ENCODE measurements at places on chromosomes 2 and 18.

GRCh38 chr18:41396861-41397260 lies 558.2 kb upstream of the PIK3C3 start:
- no peak for DNase-seq

DNA sequence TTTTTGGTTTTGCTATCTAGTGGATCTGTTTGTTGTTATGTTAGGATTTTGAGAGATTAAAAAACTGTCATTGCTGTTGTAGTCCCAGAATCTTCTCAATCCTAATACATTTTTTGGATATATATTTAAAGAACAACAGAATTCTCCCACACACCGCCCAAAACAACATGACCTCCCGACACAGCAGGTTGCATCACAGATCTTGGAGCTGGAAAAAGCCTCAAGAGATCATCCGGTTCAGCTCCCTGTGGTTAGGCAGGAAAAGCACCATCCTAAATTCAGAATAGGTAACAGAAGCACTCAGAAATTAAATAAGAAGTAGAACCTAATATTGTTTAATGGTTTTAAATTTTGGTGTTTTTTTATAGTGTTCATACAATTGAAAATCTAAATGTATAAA lies 251.4 kb upstream of the STON1 start:
- DNase-seq = no peak

GRCh38 chr18:78996741-78997490 lies 17.3 kb downstream of the SALL3 start:
- DNase-seq = no peak

DNA sequence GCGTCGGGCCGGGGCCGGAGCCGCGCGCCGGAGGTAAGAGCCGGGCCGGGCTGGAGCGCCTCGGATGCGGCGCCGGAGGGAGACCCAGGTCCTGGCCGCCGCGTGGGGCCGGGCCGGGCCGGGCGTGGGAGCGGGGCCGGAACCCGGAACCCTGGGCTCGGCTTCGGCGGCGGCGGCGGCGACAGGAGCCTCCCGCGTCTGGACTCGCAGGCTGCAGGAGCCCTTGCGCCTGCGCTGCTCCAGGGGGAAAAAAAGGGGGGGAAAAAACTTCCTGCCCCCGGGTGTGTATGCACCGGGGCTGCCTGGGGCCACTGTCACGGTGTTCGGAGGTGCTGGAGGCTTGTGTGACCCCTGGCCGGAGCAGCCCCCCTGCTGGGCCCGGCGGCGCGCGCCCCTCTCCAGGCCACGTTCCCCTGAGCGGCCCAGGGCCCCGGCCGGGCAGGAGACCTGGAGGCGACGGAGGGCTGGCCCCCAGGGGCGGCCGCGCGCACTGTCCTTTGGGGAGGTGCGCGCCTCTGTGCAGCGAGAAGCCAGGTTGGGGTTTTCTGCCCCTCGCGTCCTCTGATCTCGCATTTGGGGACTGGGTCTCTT lies 864 bp downstream of the KLHL29 start:
- DNase-seq = no peak

- DNase-seq = no peak
Observed at GRCh38 chr2:48768669-48769068, 13.1 kb upstream of the LHCGR start.

- DNase-seq = no peak
Observed at GRCh38 chr18:46398625-46399024, 258.4 kb downstream of the LOXHD1 start.

GRCh38 chr2:48849770-48850169 lies 94.2 kb upstream of the LHCGR start:
- DNase-seq = no peak

GRCh38 chr2:27097341-27097740 lies 10.8 kb downstream of the KHK start:
- DNase-seq = no peak

GRCh38 chr2:171702781-171703556 lies 15.7 kb downstream of the DYNC1I2 start:
- no peak for DNase-seq

DNA sequence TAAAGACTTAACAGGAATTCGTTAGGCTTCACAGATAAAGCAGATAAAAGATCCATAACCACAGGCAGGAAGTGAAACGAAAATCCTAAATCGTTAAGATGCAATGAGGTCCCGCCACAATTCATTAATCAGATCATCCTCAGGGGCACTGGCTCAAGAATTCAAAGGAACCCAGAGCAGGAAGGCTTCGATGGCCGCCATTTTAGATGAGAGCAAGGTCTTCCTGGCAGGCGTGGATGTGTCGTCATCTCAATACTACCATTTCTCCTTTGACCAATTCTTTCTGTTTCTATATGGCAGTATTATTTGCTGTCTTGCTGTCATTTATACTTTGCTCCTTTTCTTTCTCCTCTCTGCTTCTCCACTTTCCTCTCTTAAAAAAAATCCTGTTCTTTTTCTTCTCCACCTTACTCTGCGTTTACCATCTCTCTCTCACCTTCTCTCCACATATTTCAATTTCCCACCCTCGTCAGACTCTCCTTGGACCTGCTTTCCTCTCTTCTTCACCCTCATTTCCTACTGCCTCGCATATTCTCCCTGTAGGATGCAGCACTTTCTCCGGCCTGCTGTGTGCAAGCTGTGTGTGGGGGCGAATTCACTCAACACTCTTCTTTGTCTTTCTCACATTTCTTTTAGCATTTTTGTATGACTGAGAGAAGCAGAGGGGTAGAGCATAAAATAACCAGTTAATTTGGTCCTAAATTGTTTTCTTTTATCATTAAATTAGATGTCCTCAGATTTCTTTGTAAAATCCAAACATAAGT lies 35.1 kb upstream of the LHCGR start:
- no peak for DNase-seq

DNA sequence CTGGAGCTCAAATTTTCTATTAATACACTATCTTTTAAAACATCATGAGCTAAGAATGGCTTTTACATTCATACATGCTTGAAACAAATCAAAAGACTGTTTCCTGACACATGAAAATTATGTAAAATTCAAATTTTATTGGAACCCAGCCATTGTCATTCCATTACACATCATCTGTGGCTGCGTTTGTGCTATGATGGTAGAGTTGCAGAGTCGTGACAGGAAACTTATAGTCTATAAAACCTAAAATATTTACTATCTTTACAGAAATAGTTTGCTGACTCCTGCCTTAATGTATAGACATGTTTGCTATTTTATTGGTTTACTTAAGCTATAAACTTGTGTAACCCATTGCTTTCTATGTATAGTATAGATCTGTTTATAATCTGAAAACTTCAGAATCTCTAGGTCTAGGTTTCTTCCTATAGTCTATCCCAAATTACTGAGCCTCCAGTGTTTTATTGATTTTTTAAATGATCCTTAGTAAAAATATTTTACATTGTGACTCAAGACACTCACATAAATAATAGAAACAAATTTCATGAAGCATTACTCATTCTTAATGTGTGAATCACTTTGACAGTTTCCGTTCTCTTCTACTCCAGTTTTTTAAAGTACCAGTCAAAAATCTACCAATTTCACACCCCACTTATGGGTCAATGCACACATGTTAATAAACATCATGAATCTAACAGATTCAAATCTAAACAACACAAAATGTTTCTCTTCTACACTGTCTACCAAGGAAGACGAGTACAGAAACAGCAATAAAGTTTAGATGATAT lies 26.4 kb upstream of the MRPL19 start:
- DNase-seq = no peak

DNA sequence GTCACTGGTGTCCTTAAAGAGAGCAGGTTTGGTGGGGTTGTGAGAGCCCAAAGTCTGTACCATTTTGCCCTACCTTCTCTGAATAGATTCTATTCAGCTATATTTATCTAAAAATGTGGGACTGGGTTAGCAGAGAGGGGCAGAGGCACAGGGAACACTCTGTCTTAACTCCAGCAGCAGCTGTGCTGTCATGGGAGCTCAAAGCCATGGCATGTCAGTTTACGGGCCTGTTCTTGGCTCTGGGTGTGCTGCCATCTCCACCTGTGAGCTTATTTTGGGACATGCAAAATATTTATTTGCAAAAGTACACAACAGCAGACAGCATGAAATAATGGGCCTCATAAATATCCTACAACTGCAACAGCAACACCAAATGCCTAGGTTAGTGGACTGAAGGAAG lies 129.6 kb upstream of the KCTD1 start:
- DNase-seq = no peak

GRCh38 chr2:156687715-156688114 lies 251.5 kb downstream of the GPD2 start:
- DNase-seq = no peak

GRCh38 chr18:11729556-11729955 lies 40.5 kb downstream of the GNAL start:
- no peak for DNase-seq

DNA sequence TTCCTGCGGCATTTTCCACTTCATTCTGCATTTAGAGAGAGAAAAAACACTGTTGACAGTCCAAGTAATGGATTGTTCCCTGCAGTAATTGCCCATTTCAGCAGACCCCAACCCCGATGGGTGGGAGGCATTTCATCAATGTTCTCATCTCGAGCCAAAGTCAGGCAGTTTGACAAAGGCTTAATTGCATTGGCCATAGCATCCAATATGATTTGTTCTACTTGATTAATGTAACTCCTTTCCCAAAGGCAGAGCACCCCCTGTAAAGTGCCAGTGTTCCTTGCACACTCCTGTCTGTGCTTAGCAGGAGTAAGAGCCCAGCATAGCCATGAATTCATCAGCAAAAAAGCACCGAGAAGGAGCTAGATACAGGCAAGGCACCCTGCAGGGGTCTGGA lies 174.4 kb downstream of the SEPTIN10 start:
- DNase-seq = no peak

DNA sequence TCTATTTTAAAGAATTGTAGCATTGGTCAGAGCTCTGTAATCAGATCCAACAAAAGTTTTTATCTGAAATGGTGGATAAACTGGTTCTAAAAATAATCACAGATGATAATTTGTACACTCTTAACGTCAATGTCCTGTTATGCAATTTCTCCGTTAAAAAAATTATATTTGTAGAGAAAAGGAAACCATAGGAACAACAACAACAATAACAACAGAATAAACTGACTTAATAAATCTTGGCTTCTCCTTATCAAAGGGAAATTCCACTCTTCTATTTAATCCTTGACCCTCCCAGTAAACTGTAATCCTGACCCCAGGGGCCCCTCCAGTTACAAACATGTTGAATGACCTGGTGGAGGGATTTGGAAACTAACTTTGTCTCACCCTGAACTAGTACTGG lies 78.6 kb upstream of the ZFP36L2 start:
- DNase-seq = no peak

- DNase-seq = no peak
Observed at GRCh38 chr2:217051416-217051815, 191.6 kb upstream of the TNP1 start.

DNA sequence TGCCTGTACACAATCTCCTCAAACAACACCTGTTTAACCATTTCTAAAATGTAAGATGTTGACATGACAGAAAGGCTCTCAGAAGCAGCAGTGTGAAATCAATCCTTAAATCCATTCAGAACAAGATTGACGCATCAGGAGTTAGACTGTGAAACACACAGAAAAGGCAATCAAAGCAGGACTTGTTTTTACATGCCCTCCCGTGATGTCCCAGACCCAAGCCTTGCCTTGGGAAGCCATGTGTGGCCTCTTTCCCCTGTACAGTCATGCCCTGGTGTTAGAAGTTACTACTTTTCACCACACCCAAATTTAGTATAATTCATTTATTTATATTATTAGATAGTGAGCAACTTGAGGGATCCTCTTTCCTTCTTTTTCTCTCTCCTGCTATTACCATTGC lies 115.7 kb downstream of the NCKAP5 start:
- no peak for DNase-seq

- DNase-seq = no peak
Observed at GRCh38 chr18:50143294-50143693, 51.7 kb downstream of the MYO5B start.

DNA sequence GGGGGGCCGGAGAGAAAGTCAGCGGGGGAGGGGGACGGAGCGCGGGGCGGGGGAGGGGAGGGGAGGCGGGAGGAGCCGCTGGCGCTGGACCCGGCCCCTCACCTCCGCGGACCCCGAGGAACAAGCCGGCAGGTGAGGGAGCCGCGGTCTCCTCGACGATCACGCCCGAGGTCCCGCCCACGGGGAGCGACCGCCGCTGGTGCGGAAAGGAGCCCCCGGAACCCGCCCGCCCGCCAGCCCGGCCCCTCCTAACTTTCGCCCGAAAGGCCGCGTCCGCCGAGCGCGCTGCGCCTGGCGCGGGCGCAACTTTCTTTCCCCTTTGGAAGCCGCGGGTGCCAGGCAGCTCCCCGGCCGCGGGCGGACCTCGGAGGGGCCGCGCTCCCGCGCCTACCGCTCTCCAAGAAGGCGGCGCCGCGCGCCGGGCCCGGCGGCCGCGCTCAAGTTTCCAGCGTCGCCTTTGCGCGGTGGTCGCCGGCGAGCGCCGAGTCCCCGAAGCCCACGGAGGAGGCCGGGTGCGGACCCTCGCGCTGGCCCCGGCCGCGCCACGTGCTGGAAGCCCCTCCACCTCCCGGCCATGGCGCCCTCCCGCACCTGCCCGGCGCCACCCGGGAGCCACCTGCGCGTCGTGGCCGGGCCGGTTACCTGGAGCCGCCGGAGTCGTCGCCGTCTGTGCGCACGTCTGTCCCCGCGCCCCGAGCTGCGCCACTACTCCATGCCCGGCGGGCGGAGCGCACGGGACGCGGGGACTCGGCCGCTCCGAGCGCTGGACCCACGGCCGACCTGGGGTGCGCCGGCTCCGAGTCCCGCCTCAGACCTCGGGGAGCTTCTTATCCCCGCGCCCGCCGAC lies at the start of gene ALKAL2:
TSS of gene ALKAL2 (minus strand) at position 181 of the 847 bp plus-strand sequence. CDS start 256 bp downstream, outside the sequence.
- no peak for DNase-seq

GRCh38 chr2:144947709-144948037 lies 427.8 kb upstream of the ZEB2 start:
- DNase-seq = no peak

DNA sequence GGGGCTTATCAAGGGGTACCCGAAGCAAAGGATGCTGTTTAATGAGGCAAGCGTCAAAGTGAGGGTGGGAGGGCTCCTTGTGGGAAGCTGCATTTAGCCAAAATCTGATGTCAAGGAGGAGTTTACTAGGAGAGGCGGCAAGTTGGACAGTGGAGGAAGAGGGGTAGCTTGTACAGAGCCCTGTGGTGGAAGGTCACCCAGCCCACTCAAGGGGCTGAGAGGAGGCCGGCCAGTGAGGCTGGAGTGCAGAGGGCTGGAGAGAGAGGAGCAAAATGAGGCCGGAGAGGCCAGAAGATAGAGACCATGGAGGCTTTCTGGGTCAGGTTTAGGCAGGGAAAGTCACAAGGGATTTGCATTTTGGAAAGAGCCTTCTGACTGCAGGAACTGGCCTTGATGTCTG lies 49.5 kb downstream of the ASB1 start:
- DNase-seq = no peak

GRCh38 chr18:63210521-63210920 lies 109.0 kb downstream of the BCL2 start:
- no peak for DNase-seq

DNA sequence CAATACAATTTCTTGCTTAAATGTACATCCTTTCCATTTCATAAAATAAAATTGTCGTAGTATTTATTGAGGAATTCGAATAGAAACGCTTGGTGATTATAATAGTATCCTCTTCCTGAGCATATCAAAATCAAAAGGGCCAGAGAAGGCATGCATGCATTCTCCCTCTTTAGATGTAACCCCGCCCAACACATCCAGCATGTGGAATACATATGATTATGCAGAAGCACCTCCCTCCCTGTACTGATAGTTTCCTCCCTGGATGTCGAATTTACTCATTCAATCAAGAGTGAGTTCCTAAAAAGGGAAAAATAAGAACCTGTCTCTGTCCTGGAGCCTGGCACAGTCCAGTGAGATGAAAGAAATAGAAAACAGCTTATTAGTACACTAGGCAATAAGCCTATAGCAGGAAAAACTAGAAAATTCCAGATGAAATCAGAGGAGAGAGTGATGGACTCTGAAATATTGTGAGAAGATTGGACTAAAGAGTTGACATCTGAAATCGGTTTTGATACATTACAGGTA lies 262.9 kb downstream of the RDH14 start:
- DNase-seq = no peak
